ENCODE measurements at places on chromosomes 1 and 21.

- DNase-seq = no peak
These were observed 56.2 kb downstream of the NTNG1 start for GRCh38 chr1:107196973-107197562.

DNA sequence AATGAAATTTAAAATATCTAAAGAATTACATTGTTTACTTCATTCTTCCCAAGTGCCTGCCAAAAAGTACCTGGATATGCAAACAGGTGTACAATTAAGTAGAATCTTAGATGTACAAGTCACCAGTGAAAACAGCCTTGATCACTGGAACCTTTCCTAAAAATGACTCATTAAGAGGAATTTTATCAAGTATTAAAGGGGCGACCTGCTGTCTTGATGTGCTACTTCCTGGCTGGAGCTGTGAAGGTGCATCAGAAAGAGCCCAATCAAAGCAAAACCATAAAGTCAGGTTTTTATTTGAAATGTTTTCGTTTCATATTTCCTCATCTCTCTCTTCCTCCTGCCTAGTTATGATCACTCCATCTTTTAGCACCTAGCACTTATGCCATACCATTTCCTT is 33.4 kb downstream of the IFI44 start:
- DNase-seq = no peak

GRCh38 chr1:220680085-220680687 is 10.0 kb upstream of the C1orf115 start:
- no peak for DNase-seq

- DNase-seq = no peak
These were observed 31.4 kb upstream of the OLIG2 start for GRCh38 chr21:32994305-32994704.

DNA sequence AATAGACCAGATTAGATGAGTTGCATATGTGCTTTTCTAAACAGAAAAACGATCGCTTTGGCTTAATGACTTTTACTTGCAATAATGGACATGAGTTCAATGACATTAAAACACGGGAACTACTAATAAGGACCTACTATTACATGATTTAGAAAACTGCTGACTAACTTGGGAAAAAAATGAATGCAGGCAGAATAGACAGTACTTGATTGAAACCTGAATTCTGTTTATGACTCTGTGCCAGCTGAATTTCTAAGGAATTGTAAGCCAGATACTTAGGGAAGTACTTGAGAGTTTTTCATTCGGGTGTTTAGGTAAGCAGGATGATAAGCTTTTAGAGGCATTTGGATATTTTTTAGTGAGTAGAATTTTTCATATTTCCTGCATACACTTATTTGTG is 12.0 kb downstream of the ADGRL2 start:
- DNase-seq = no peak

DNA sequence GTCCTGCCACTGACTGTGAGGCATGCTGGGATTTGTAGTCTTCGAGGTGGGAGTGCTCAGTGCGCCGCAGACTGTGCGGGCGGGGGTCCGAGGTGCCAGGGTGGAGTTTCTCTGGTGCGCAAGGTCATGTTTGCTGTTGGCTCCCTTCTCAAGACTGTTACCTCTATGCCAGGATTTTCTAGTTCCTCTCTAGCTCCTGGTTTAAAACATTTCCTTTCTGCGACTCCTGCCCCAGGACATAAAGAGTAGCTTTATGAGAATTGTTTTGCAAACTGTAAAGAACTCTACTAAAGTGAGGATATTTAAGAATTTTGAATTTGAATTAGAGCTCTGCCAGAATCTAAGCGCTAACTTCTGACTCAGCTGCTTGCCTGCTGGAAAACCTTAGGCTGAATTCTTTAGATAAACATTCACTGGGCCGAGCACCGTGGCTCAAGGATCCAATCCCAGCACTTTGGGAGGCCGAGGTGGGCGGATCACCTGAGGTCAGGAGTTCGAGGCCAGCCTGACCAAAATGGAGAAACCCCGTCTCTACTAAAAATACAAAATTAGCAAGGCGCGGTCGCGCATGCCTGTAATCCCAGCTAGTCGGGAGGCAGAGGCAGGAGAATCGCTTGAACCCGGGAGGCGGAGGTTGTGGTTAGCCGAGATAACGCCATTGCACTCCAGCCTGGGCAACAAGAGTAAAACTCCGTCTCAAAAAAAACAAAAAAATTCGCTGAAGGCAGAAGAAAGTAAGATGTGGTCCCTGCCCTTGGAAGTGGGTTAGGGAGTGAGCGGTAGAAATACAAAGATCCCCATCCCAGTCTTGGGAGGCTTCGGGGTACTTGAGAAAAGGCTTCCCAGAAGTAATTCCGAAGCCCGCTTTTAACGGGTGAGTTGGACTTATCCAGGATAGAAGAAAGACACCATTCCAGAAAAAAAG is 992 bp upstream of the USP48 start:
- DNase-seq = no peak

GRCh38 chr1:15028616-15029015 is 124.9 kb upstream of the TMEM51 start:
- DNase-seq = no peak

- DNase-seq = no peak
These were observed 159.5 kb upstream of the RNPC3 start for GRCh38 chr1:103365860-103366569.

- no peak for DNase-seq
These were observed 218.0 kb upstream of the ADGRL4 start for GRCh38 chr1:79224537-79224936.

DNA sequence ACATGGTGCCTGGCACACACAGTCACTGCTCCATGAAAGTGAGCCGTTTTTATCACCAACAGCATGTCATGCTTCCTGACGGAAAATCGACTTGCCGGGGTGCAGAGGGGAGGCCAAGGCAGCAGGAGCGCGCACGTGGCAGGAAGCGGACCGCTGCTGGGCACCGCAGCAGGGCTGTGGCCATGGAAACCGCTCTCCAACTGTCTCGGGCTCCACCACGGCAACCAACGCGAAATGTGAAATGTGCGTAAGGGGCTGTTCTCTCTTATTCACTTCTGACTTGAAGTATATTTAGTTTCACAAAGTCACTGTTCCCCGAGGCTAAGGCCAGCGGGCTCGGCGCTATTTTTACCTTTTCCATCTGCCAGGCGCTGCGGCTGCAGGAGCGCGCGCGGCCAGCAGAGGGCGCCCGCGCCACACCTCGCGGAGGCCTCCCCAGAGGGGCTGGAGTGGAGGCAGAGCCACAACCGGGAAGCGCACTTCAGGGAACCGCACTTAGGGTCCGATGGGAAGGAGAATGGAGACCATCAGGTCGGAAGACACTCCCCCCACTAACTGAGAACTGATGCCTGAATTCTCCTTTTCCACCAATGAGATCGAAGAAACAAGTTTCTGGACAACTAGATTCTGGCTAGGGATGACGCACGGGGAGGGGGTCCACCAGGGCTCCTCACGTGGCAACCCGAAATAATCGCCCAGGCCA is 19.7 kb downstream of the RCC2 start:
- peak; percentile 34 for DNase-seq

DNA sequence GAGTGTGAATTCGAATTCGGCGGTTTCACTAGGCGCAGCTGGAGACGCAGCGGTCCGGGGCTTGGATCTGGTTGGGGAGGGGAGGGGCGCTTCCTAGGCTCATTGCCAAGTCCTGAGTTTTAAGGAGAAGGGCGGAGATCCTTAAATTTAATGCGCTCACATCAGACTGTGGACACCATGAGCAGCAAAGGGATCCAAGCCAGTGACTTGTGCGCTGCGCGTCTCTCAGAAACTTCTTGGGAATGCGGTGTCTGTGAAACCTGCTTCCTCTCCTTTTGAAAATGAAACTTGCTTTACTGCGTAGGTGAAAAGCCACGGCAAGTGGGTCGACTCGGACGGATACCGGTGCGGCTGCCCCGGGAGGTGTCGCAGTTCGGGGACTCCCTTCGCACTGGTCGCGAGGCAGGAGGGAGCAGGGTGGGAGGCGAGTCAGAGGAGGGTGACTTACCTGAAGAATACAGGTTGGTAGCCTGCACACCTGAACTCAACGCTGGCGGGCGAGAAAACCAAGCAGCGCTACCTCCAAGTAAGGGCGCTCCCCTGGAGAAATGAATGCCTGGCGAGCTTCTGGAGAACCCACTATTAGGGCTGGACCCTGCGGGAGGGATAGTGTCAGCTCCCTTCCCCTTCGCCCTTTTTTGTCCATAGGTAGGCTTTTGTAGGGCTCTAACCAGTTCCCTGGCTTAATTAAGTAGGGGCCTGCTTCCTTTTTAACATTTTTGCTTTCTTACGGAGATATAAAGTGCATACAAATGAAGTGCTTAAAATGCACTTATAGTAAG is 992 bp downstream of the TENT5C start:
- DNase-seq = peak; percentile 57

DNA sequence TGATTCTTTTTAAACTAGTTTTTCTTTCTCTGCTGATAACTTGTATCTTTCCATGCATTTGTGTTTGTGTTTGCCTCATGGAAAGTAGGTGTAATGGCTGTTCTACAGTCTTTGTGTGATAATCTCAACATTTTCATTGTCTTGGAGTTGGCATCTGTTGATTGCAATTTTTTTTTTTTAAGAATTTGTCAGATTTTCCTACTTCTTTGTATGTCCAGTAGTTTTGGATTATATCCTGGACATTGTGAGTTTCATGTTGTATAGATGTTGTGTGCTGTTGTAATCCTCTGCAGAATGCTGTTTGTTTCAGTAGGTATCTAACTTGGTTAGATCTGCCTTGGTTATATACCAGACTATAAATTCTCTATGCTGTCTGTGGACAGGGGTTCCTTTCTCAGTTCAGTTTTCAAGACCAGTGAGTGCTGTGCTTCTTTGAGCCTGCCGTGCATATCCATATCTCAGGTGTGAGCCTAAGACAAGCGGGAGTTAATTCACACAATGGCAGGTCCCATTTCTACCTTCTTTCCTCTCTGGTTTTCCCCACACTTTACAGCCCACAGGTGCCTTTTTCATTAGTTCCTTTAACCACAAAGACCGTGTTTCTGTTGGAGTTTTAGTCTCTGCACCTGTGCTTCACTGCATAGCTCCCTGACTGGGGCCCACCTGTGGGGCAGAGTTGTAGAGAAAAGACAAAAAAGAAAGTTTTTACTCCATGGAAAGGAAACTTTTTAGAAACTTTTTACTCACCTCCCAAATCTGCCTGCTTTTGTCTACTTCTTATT is 69.9 kb downstream of the ITSN1 start:
- no peak for DNase-seq

- DNase-seq = no peak
These were observed 24.6 kb upstream of the PRSS38 start for GRCh38 chr1:227790868-227791267.

DNA sequence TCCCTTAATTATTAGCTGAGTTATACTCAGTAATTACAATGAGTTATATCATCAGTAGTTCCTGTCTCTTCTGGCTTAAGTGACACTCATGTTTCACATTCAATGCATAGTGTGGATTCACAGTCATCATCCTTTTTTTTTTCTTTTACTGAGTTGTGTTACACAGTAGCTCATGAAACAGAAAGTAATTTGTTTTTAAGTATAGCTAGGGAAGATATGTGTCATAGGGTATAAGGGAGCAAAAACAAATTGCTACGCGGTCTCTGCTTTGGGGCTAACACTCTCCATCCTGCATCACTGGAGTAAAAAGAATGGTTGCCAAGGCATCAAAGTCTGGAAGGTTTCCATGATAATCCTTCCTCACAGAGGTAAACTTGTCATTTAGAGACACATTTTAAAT is 971.7 kb upstream of the NCAM2 start:
- no peak for DNase-seq

DNA sequence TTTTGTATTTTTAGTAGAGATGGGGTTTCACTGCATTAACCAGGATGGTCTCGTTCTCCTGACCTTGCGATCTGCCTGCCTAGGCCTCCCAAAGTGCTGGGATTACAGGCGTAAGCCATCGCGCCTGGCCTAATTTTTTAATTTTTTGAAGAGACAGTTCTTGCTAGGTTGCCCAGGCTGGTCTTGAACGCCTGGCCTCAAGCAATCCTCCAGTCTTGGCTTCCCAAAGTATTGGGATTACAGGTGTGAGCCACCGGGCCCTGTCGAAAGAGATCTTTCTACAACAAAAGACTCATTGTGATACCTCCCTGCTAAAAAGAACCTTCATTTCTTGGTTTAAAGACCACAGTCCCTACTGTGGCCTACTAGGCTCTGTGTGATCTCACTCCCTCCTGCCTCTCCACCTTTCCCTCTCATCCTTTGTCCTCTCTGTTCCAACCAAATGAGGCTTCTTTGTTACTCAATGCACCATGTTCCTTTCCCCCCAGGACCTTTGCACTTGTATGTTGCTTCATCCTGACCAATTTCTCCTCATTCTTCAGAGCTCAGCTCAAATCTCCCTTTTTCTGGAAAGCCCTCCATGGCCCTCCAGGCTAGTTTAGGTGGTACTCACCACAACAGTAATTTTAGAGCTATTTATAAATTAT is 1.5 kb upstream of the GPX7 start:
- no peak for DNase-seq

GRCh38 chr1:5717031-5717682 is 275.1 kb downstream of the NPHP4 start:
- DNase-seq = no peak

- no peak for DNase-seq
These were observed 43.0 kb downstream of the SNX7 start for GRCh38 chr1:98704474-98704873.

GRCh38 chr21:32782698-32783097 is 11.1 kb upstream of the PAXBP1 start:
- DNase-seq = no peak

DNA sequence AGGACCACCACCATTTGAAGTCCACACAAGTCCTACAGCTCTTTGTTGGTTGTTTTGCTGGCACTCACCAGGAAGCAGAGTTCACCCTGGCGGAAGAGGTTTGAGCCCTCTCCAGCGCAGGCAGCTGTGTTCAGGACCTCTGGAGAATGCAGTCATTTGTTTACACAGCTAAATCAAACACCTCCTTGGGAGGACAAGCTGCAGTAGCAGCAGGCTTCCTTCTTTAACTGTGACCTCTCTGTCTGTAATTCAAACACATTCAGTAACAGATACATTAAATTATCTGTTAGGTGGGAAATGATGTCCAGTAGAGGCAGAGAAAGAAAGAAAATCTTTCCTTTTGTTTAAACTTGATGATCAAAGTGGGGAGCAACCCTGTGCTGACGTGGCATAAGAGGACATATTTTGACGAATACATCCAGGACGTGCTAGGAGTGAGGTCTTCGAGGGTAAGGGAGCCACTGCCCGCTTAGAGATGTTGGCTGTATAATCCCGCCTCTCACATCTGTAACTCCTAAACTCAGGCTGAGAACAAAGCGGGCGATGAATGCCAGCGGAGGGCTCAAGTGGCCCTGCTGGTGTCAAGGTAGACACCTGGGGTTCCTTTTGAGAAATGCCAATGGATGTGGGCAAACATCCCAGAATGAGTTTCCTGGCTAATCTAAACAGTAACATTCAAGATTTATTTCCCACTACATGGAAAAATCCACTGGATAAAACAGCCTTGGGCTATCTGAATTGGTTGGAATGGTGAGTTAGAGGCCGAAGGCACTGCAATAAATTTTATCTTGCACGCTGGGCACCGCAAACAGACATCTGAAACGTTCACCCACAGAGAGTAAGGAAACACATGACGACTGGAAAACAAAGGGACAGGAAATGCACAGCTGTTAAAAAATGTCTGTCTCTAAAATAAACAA is 51.7 kb downstream of the ABCA4 start:
- no peak for DNase-seq

All from central memory CD8-positive, alpha-beta T cell (primary cell).